ENCODE measurements at places on chromosomes 6 and 20.

- DNase-seq: peak; percentile 75
These were observed at the start of gene MTHFD1L for GRCh38 chr6:150865406-150866146. Gene MTHFD1L, plus strand, starts transcription at chr6:150865702. Its CDS starts 121 bp downstream, at chr6:150865823.

GRCh38 chr6:71913444-71914234 lies 27.3 kb downstream of the RIMS1 start:
- DNase-seq: no peak

- DNase-seq: no peak
These were observed 7.3 kb upstream of the SNTA1 start for GRCh38 chr20:33450867-33451266.

- DNase-seq: no peak
These were observed 131.1 kb upstream of the HSF2 start for GRCh38 chr6:122268394-122268793.

DNA sequence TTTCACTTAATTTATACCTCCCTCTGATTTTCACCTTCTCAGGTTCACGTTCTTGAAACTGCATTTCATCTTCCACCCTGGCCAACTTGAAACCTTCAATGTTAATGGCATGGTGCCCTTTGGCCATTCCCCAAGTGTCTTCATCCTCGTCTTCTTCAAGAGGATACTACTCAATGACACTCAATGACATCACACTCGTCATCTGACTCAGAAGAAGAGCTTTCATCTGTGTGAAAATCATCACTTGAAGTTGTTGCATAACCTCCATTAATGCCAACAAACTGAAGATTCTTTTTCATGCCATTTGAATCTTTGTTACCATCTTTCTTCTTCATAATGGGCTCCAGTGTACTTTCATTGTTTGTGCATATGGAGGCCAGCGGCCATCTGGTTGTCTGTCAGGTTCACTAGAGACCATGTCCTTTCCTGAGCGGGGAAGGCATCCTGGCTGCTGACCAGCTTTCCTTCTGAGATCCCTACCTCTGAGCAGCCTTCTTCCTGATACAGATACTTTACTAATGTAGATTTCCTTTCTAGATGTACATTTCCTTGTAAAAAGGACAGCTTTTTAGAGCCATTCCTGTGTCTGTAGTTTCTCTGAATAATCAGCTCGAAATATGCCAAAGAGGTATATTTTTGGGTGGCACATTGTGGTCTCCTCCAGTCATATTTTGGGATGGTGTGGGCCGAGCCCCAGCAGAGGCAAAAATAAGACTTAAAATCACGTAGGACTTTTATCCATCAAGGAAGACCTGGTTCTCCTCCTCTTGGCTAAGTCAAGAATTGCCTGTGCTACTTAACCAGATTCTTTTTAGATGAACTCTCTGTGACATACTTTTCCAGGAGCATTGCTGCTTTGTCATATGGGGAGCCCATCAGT lies 21.3 kb downstream of the TRMT6 start:
- peak; percentile 26 for DNase-seq

GRCh38 chr6:30841644-30842504 lies 42.4 kb upstream of the DDR1 start:
- DNase-seq: no peak

- DNase-seq: no peak
These were observed 177.8 kb downstream of the EPM2A start for GRCh38 chr6:145557474-145557873.

- DNase-seq: no peak
These were observed 159.1 kb upstream of the PREP start for GRCh38 chr6:105562027-105562426.

GRCh38 chr6:52596371-52597028 lies 19.6 kb upstream of the TRAM2 start:
- DNase-seq: peak; percentile 75

DNA sequence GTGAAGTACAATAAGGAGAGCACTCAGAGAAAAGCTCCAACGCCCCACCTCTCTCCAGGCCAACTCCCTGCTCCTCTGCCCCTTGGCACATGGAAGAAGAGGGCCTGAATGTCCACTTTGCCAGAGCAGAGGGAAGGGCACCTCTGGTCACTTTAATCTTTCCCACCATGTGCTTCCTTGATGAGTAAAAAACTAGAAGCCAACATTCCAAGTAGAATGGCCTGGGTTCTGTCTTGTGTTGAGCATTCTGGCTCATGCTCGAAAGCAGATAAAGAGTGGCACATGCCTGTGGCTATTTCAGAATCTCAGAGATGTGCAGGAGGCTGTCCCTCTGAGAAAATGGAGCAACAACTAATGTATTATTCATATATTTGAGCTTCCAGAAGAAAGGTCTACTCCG lies 177.4 kb upstream of the PLN start:
- DNase-seq: no peak

- DNase-seq: peak; percentile 91
These were observed at the start of gene EPHA7 for GRCh38 chr6:93419304-93420162. Gene EPHA7, minus strand, starts transcription at chr6:93419559. Its CDS starts 218 bp downstream, at chr6:93419341.

DNA sequence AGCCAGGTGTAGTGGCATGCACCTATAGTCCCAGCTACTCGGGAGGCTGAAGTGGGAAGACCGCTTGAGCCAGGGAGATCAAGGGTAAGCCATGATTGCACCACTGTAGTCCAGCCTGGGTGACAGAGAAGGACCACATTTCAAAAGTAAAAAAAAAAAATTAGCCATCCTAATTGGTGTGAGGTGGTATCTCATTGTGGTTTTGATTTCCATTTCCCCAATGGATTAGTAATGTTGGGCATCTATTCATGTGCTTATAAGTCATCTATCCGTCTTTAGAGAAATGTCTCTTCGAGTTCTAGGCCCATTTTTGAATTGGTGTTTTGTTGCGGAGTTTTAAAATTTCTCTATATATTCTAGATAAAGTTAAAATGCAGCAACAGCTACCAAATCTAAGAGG lies 21.7 kb downstream of the ABHD12 start:
- DNase-seq: no peak

DNA sequence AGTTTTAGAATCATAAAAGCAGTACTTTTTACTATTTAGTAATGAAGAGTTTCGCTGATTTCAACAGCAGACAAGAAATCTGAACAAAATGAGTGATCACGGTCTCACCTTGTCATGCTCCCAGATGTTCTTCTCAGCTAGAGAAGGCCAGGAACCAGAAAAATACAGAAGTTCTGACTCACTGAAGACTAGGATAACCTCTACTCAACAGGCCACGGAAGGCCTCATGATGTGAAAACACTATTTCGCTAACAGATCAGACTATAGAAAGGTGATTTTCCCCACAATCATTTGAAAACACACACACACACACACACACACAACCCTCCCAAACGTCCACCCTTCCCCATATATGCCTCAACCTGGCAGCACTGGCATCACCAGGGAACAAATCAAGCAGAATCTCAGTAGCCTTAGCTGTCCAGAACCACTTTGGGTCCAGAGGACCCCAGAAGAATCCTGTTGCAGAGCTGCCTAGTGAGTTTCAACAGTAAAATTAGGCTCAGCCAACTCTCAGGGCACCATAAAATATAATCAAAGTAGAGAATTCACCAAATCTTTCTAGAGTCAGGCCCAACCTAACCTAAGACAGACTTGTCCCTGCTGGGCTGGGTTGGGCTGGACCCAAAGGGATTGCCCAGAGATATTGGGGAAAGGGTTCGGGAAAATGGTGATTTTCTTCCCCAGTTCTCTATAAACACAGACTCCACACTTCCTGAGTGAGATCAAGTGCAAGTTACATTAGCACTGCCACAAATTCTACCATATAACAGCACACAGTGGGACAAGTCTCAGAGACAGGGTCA lies 7.9 kb downstream of the EXOC2 start:
- DNase-seq: no peak

- DNase-seq: no peak
These were observed 115.1 kb downstream of the MAN1A1 start for GRCh38 chr6:119234457-119234856.

DNA sequence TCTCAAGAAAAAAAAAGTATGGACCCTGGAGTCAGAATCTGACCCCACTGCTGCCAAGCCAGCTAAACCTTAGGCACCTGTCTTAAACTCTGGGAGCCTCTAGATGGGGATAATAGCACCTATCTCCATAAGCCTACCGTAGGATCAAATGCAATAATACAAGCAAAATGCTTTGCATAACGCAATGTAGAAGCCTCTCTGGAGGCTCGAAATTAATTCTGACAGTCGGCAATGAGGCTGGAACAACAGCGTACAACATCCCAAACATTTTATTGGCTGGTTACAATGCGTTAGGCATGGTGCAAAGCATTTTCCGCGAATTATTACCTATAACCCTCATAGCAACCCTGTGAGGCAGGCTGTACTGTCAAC lies 521 bp downstream of the CDK5RAP1 start:
- DNase-seq: no peak

Data from SK-MEL-5 (cell line).